ENCODE measurements at places on chromosomes 1 and 21.

- no peak for DNase-seq
These were observed 54.8 kb downstream of the DMAP1 start for GRCh38 chr1:44268054-44268453.

DNA sequence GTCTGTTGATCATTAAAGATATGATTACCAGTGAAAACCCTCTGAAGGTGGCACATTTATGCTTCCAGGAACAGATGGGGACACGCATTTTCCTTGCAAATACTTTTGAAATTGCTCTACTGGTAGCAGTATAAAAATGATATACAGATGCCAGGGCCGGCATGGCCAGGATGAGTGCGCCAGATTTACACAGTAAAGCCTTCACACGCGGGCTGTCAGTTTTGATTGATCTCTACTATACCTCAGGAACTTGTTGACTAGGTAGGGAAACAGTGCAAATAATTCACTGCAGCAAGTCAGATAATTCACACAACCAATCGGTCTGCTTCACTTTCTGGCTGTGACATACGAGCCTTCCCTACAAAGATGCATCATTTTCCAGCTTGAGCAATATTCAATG is 123.2 kb upstream of the BARHL2 start:
- DNase-seq = no peak

DNA sequence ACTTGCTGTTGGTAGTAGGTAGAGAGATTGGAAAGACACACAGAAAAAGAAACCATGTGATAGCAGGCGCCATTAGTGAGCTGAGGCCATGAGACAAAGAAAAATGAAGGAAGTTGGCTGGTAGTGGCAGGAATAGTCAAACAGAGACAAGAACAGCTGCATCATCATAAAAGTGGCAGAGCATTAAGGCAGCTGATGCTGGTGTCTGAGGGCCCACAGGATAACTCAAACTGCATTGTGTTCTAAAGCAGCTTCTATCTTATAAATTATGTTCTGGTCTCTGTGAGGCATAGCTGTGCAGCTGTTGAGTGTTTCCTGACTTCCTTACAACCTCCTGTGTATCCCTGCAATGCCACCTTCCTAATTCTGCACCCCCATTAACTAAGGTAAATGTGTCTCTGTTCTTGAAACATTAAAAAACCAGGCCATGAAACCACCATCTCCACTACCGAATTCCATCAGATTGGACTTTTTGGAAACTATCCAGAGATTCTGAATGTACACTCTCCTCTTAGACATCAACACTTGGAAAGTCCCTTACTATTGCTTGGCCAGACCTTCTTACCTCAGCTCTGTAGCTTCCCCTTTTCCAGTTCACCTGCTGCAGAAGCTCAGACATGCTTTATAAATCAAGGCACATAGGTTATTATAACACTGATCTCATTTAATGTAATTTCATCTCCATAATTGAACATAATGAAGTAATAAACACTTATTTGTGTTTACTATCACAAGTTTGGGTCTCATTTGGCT is 23.4 kb upstream of the ARHGAP29 start:
- DNase-seq = no peak

- DNase-seq = no peak
These were observed 50.1 kb downstream of the RIPK4 start for GRCh38 chr21:41716751-41717150.

GRCh38 chr1:111275780-111276433 is 14.7 kb upstream of the CHIA start:
- DNase-seq = no peak

GRCh38 chr1:30325999-30326398 is 397.4 kb downstream of the MATN1 start:
- DNase-seq = no peak

- DNase-seq = no peak
These were observed 15.1 kb upstream of the FYB2 start for GRCh38 chr1:56834137-56834900.

GRCh38 chr1:56378341-56379070 is 200.9 kb downstream of the PLPP3 start:
- DNase-seq = no peak

DNA sequence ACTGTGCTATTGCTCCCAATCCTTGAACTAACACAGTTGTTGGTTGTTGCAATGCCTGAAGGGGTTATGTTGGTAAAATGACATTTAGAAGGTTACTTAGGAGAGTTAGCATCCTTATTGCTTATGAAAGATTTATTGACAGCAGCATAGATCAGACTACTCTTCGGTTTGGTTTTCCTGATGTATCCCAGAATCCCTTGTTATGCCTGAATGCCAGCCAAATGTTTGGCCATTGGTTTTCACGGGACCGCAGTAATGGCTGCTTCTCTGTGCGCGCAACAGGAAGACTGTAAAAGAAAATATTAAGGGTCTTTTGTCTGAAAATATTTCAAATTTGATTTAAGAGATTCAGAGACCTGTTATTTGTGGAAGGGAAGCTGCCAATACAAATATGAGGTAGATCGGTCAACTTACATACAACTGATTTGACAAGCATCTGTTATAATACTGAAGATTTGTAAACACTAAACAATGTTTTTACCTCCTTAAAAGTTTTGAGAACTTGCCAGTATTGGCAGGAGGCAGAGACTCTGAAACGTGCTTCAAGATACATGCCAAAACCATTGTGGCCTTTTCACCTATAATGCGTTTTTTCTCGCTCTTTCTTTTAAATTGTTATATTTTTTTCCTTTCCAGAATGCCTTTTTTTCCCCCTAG is 8.3 kb downstream of the NFIA start:
- no peak for DNase-seq

DNA sequence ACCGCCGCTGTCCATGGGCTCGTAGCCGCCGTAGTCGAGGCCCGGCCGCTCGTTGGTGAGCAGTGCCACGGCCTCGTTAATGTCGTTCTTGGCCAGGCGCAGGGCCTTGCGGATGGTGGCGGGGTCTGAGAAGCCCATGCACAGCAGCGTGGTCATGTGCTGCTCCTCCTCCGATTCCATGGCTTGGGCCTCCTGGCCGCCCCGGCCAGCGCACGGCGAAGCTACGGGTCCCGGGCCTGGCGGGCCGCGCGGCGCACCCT is 300 bp downstream of the USP24 start:
- no peak for DNase-seq

DNA sequence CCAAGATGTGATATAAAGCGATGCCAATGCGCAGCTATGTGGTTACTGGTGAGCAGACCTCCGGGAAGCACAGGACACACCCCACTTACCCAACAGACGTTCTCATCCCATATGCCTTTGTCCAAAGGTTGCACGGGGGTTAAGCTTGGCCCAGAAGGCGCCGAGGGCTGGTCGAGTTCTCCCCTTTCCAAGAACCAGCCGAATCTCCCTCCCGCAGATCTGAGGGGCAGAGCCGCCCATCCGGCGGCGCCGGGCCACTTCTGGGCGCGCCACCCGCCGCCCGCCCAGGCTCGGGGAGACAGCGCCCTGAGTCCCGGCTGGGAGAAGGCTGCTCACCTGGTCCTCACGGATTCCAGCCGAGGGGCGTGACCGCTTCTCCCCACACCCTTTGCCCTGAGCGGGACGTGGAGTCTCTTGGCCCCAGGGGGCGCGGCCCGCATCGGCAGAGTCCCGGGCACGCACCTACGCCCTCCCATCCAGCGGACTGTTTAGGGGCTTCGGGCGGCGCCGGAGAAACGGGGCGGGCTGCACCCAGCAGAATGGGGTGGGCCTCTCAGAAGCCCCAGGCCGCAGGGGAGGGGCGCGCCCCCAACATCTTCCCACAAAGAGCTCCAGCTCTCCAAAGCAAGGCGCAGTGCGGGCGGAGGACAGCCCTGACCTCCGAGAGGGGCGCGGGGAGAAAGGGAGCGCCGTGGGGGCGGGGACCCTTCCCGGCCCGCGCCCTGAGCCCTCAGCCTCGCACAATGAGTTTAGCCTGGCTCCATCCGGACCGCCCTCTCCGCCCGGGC is 615 bp downstream of the GPR161 start:
- DNase-seq = peak; percentile 43

- no peak for DNase-seq
These were observed 237.0 kb upstream of the HOOK1 start for GRCh38 chr1:59577774-59578173.

- DNase-seq = peak; percentile 74
These were observed 40.6 kb upstream of the RAB4A start for GRCh38 chr1:229230140-229230892.

- DNase-seq = peak; percentile 69
These were observed at the start of gene SMG7 for GRCh38 chr1:183472488-183473216. SMG7 (plus strand) TSS chr1:183472499; CDS start chr1:183472621, 122 bp downstream.

DNA sequence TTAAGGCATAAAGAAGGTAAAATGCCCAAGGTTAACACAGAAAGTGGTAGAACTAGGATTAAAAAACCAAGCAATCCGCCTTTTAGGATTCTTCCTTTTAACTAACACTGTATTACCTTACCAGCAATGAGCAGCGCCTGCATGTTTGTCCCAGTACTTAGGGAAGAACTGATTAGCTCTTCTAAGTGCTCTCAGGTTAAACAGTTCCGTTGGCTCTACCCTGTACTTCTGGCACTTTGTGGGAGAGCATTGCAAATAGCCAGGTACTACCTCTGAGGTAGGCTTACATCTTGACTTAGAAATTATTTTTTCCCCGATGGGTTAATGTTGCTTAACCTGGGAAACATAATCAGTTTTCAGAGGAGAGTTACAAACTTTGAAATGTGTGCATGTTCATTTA is 21.5 kb downstream of the DHX9 start:
- DNase-seq = no peak

DNA sequence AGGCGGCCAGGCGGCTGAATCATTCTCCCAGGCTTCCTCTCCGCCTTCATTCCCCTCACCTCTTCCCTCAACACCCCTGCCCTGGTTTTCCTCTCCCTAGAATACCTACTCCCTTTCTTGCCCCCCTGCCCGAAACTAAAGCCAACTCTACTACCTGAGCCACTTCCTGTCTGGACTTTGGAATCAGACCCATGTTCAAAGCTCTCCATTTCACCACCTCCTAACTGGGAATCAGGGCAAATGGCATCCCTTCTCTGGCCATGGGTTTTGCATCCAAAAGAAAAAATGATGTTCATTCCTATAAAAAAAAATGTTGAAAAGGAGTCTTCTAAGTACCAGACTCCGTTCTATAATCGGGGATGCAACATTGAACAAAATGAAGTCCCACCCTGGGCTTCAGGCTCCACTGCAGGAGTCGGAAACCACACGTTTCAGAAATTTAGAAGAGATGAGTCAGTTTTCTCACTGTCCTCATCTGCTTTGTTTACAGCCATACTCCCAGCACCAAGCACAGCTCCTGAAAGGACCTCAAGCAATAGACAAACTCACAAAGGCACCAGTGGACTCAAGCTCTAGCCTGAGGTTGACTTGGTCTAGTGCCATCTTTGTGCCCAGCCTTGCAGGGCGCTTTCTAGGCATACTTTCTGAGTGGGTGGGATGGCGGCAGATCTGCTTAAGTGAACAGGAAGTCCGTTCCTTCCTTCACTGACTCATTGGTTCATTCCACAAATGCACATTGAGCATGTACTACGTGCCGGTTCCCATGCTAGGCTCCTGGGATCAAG is 176.2 kb downstream of the IGSF21 start:
- peak; percentile 70 for DNase-seq

GRCh38 chr1:234320069-234320468 is 53.2 kb upstream of the COA6 start:
- no peak for DNase-seq

DNA sequence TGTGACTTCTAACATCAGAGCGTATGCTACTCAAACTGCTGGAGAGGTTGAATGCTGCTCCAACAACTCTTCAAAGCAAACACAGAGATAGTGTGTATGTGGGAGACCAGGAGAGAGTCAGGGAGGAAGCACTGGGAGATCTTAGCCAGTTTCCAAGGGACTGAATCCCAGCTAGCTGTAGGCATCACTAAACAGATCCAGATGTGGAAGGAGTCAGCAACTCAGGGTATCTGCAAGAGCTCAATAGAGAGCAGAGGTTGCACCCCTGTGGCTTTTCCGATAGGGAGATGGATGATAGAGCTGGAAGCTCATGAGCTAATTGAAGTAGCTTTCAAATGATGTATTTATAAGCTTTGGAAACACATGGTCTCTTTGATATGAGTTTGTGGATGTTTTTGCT is 168.9 kb upstream of the HOOK1 start:
- DNase-seq = no peak

DNA sequence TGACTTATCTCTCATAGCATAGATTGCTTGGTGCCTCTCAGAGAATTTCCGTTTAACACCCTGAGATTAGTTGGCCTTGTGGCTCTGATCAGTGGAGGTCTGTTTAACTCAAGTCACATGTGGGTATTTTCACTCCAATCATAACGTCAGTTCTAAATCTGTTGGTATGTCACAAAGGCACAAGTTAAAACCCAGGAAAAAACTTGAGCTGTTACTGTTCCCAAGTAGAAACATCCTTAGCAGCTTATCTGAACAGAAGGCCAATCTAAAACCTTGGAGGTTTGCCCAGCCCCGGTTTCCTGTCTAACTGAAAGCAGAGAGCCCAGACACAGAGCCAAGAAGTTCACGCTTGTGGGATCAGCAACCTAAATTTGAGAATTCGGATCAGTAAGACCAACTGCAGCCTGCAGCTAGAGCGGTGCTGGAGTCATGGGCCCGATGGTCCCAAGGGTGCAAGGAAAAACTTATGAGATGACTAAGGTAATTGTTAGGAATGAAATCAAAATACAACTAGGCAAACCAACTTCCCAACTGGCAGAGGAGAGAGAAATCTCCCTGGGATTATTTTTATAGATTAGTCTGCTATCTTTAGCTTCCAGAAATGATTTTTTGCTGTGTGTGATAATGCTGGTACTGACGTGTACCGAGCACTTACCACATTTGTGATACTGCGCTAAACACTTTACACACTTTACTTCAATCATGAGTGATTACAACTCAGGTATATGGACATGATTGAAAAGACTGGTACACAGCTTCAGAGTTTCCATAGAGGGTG is 90.2 kb upstream of the C1orf21 start:
- peak; percentile 64 for DNase-seq

DNA sequence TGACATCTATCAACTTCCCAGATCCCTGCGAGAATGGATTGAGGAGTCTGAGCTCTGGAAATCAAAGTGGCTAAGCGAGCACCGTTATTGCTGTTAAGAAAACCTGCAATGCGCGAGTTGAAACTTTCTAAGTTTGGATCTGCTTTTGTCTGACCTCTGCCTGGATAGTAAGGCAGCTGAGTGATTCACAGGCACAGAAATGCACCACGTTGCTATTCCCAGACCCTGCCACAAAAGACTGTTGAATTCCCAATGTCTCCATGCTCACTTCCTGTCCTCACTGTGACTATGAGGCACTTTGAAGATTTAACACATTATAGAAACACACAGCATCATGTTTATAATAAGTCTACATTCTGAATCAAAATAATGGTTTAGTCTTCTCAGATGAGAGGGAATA is 27.1 kb upstream of the CNIH3 start:
- no peak for DNase-seq

GRCh38 chr1:47797575-47797974 is 199.6 kb downstream of the TRABD2B start:
- no peak for DNase-seq

DNA sequence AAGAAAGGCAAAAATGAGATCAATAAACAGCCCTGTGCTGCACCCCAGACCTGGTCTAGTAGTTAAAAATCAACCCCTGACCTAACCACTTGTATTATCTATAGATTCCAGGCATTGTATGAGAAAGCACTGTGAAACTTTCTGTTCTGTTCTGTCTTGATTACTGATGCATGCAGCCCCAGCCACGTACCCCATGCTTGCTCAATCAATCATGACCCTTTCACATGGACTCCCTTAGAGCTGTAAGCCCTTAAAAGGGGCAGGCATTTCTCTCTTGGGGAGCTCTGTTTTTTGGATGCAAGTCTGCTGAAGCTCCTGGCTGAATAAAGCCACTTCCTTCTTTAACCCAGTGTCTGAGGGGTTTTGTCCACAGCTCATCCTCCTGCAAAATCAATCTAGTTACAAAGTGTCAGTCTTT is 24.2 kb upstream of the CD34 start:
- DNase-seq = no peak

- DNase-seq = no peak
These were observed 37.7 kb downstream of the LHX9 start for GRCh38 chr1:197954718-197955418.

Data from ELF-1 (cell line).